CD8-positive, alpha-beta memory T cell (primary cell): ENCODE measurements at places on chromosomes 3 and 15. TPM values are rescaled to one million over a fixed set of nuclear protein-coding genes. Genes with fewer than 3 reads are reported as not detected.

Gene HTR3E
- not detected for total RNA-seq

GRCh38 chr3:77606372-77606771 lies 566.5 kb downstream of the ROBO2 start:
- no peak for DNase-seq

GRCh38 chr3:97658668-97659285 lies 105.8 kb upstream of the ARL6 start:
- no peak for DNase-seq

DNA sequence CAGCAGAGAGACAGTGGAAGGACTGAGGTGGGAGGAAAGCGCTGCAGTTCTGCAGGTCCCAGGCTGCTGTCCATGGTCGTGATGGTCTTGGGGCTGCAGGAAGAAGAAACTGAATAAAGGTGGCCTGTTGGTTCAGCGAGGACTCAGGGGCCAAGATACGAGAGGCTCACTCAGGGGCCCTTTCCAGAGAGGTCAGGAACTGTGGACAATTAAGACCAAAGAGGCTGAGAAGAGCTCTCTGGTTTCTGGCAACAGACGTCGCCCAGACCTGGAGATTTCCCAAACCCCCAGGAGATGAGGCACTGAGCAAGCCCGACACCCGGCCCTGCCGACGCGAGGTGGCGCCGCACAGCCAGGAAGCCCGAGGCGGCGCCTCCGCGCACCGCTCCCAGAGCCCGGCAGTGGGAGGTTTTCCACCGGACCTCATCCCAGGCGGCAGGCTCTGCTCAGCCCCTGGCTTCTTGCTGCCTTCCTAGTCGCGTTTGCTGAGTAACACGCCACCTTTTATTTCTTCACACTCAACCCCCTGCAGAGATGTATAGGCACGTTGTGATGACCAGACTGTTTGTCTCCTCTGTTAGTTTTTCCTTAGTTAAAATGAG lies 56.4 kb upstream of the ARRDC4 start:
- no peak for DNase-seq

DNA sequence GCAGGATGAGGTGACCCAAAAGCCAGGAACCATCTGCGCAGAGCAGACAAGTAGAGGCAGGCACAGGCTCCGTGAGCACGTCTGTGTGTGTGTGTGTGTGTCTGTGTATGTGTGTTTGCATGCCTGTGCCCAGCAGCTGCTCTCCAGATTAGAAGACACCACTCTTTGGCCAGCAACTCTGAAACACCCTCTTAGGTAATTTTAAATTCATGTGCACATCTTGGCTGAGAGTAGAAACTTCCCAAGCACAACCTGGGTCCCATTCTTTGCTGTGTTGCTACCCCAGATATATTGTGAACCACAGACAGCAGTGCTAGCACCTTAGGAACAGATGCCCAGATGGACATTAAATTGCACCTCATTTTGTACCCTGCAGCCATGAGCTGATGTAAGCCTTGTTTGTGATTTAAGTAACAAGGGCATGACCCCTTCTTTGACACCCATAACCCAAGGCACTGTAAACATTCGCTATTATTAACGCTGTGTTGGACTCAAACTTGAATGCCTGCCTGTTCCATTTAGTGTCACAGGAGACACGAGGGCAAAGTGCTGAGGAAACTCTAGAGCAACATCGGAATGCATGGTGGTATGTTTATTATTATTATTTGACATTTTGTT lies at the start of gene FILIP1L:
FILIP1L (minus strand) TSS at position 89 of the 618 bp plus-strand sequence.
- no peak for DNase-seq

GRCh38 chr15:86087808-86088207 lies 8.1 kb downstream of the AGBL1 start:
- DNase-seq = no peak

GRCh38 chr3:189573004-189573403 lies 58.2 kb upstream of the TP63 start:
- DNase-seq = no peak

Gene ASB14
- total RNA-seq = not detected

DNA sequence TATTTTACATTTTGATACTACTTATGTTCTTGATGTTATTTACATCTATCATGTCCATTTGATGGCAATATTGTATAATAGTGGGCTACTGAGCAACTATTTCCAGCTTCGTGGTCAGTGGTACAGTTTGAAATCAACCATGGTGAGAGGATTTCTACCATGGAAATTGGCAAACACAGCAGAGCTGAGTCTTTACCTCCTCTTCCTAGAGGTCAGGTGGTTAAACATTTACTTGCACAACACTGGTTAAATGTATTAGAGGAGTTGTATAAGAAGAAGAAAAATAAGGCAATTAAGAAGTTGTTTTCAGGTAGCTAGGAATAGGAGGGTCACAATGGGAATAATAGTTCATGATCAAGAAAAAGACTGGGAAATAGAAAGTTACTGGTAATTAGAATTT lies 7.2 kb upstream of the PPM1L start:
- no peak for DNase-seq

DNA sequence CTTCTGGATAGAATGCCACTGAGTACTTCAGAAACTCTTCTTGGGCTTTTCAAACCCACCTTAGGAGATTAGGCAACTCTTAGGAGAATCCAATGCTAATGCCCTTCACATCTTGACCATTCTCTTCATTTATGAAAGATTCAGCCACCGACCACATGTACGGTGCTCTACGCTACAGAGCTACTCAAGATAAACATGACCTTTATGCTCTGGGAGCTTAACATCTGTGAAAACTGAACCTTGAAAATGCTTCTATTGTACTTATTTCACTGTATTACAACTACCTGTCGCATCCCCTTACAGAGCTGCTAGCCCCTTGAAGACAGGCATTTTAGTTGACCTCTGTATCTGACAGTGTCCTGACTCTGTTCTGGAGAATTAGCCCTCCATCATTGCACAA lies 19.5 kb upstream of the ARRDC4 start:
- no peak for DNase-seq

Gene ZNF501
- 4.9 TPM for total RNA-seq

DNA sequence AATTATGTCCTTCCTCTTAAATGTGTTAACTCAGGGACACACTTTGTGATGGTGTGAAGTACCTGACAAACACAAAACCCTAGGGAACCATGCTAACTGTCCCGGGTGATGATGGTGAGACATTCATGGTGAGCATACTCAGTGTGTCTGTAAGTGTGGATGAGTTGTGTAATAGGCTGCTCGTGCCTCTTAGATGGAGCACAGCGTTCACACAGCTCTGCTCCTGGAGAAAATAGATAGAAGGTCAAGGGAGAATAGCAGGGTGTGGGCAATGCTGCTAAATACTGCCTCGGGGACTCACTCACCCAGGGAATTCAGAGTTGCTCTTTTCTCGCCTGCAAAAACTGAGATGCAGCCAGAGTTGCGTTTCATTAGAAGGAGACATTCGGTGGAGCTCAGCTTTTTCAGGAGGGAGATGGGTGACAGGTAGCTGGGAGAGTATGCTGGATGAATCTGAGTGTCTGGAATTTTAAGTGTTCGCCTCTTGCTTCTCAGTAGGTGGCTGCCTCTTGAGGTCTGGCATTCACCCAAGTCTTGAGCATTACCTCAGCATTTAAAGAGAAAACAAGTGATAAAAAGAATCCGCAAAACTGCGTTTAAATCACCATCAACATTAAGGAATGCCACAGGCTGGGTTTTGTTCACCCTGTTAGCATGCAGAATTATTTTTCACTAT lies 813.2 kb downstream of the AGBL1 start:
- DNase-seq = no peak

- DNase-seq = no peak
Observed at GRCh38 chr3:45599424-45599886, 4.9 kb downstream of the LIMD1 start.

GRCh38 chr3:112948346-112948838 lies 26.5 kb downstream of the CD200R1 start:
- DNase-seq = no peak

Gene SMC4
- total RNA-seq = 123 TPM

- peak; percentile 68 for DNase-seq
Observed at GRCh38 chr3:146498002-146498736, 28.8 kb upstream of the PLSCR2 start.

DNA sequence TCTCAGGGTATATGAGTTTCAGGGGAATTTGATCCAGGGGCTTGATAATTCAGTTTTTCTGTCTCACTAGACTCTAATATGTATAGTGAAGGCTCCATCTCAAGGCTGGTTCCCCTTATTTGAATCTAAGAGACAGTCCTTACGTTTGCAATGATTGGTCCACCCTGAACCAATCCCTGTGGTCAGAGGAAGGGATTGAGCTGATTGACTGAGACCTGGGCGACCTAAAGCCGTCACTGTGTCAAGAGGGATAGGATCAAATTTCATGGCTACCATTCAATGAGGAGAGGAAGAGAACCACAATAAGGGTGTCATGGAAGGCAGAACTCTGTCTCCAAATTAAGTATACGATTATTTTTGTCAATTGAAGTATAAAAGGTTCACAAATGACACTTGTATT lies 16.3 kb downstream of the NUDT16 start:
- no peak for DNase-seq

DNA sequence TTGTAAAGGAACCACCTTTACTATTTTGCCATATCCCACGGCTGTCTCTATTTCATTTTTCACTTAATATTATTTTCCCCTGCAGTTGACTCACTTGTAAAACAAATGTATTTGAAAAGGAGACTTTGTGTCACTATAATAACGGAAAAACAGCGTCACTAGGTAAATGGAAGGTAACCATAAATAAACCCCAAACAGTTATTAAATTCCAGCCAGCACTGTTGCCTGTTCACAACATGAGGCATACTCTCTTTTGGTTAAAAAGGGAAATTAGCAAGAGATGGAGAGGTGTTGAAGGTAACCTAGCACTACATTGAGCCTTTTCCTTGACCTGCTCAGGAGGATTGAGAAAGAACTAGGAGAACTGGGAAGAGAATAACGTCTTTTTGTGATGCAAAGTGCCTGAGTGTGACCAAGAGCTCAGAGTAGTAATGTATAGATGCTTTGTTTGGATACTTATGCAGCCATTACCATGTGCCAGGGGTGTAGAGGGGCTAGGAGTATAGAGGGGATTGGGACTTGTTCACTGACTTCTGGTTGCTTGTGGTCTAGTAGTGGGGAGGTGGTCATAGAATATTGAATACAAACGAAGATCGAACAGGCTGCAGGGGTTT lies 19.6 kb downstream of the FLNB start:
- no peak for DNase-seq

DNA sequence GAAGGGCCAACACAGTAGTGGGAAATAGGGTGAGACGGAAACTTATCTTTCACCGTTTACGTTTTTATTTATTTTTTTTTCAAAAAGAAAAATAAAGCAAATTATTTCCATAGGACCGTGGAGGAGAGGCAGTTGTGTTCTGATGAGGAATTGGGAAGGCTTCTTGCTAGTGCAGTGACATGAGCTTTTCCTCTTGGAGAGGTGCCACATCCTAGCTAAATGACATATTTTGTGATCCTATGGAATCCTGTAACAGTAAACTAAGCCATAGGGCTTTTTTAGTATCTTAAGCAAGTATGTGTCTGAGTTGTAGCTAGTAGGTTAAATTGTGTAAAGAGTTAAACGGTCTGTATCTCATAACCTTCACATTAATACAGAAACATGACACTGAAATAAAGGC lies 609.9 kb downstream of the RBMS3 start:
- no peak for DNase-seq

Gene TRIM71
- 0.07 TPM for total RNA-seq

- DNase-seq = no peak
Observed at GRCh38 chr3:54856271-54856670, 71.6 kb downstream of the LRTM1 start.

DNA sequence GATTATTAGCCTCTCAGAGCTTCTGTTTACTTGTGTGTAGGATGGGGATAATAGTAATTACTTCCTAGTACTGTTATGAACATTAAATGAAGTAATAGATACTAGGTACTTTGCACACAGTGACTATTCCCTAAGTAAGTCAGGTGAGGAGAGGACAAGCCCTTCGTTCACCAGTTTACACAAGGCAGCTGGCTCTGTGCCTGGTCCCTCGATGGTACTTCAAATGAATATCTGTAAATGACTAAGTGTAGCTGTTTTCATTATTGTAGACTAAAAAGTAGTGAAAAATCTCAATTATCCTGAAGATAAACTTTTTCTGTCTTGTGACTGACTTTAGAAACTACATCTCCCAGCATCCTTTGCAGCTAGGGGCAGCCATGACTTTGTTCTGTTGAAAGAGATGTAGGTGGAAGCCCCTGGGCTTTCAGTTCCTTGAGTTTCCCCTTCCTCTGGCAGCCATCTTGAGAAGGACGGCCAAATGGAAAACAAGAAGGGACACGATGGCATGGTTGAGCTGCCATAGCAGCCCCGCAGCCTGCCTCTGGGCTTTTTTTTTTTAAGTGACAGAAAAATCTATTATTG lies 11.7 kb upstream of the WNT7A start:
- peak; percentile 19 for DNase-seq

Gene GAP43
- not detected for total RNA-seq

- DNase-seq = peak; percentile 31
Observed at GRCh38 chr3:13114811-13115575, 41.8 kb upstream of the IQSEC1 start.

Gene CCDC54
- not detected for total RNA-seq

- DNase-seq = no peak
Observed at GRCh38 chr3:23837691-23838090, 31.9 kb downstream of the UBE2E1 start.

DNA sequence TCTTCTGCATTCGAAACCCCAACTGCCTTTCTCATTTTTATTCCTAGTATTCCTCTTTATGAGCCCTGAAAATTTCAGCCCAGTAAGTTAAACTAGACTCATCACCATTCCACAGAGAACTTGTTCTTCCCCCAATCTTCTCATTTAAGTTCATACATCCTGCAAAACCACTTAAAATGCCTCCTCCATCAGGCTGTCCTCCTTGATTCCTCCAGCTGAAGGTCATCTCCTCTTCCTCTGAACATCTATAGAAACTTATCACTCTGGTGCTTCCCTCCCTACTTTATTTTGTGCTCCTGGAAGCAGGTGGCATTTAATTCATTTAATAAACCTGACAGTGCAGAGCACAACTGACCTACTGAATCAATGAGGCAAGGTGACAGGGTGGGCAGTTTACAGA lies 38.3 kb downstream of the VGLL4 start:
- DNase-seq = no peak

Gene EPB42
- not detected for total RNA-seq

DNA sequence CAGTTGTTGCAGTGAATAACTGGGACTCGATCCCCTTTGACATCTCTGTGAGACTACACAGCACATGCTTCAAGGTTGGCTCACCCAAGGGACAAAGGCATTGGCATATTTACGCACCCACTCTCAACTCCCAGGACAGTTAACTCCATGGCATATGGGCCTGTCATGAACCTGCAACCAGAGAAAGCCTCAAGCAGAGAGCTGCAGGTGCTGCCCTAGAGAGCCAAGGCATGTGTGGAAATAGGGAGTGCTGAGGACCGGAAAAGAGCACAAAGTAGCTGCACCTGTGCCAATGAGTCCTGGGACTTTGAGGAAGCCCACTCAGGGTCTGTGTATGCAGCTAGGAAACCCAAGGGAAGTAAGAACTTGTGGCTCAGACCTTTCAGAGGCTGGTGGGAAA lies 32.9 kb upstream of the SLC24A5 start:
- no peak for DNase-seq

DNA sequence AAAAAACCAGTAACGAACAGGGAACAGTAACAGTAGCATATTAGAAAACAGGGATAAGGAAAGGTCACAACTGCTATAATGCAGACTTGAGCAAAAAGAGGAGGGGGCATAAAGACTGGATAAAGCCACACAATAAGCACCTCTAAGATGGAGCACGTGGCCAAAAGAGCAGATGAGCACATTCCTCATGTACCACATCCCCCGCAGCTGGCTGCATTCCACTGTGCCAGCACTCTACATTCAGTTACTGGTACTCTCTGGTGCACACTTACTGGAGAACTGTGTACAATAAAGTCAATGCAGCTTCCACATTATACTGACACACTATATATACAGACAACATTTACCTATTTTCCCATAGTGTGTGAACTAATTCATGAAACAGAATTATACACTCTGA lies 64.7 kb downstream of the UBE3A start:
- DNase-seq = no peak
